Astrocyte of the hippocampus (primary cell): ENCODE measurements at places on chromosomes 7 and 10.

- DNase-seq, result peak; percentile 53
These were observed 120.2 kb upstream of the STARD3NL start for GRCh38 chr7:38057829-38058228.

DNA sequence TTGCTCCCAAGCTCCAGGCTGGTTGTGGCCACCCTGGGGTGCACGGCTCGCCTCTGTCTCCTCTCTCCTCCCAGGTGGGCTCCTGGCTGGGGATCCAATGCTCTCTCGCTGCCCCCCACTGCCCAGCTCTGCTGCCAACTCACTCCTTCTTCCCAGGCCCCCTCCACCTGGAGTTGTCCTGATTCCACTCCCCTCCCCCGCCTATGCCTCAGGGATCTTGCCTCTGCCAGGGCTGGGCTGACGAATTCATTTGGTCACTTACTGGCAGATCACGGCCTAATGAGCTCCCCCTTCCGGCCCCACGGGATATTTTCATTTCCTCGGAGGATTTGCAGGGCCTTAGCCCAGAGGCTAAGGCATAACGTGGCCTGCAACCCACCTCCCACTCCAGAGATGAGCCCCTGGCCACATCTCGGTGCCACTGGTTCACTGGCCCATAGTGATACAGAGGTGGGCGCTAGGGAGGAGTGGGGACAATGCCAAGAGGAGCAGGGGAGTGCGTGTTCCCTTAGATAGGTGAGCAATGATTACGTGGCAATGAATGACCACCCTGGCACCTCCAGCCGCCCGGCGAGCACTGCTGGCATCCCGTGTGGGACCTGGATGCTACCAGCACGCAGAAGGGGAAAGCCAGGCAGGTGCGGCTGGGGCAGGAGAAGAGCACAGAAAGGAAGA, 344.6 kb upstream of the SHH start:
- DNase-seq, result peak; percentile 82

DNA sequence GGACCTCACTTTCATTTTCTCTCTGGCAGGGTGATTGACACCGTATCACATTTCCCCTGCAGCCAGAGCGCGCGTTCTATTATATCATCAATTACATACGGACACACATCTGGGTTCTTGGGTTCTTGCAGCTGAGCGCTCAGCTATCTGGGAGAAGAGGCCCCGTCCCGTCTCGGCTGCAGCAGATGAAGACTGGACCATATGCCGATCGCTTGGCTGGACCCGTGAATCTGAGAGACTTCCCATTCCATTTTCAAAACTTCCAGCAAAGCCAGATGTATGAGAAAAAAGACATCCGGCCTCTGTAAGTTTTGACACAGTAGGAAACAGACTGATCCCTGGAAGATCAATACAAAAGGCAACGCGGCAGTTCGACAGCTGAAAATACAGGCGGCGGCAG, 99.8 kb downstream of the JCAD start:
- DNase-seq, result no peak

DNA sequence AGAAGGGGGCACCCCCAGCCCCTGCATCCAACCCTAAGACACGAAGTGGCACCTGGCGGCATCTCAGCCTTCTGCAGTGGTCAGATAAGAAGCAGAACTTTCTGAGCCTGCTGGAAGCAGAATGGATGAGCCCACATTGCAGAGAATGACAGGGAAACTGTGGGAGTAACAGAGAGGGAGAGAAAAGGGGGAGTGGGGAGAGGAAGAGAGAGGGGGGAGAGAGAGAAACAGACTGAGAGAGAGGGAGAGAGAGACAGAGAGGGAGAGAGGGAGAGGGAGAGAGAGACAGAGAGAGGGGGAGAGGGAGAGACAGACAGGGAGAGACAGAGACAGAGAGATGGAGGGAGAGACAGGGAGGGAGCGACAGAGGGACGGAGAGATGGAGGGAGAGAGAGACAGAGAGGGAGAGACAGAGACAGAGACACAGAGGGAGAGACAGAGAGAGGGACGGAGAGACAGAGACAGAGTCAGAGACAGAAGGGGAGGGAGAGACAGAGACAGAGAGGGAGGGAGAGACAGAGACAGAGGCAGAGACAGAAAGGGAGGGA, 35.9 kb downstream of the MICALL2 start:
- DNase-seq, result no peak

DNA sequence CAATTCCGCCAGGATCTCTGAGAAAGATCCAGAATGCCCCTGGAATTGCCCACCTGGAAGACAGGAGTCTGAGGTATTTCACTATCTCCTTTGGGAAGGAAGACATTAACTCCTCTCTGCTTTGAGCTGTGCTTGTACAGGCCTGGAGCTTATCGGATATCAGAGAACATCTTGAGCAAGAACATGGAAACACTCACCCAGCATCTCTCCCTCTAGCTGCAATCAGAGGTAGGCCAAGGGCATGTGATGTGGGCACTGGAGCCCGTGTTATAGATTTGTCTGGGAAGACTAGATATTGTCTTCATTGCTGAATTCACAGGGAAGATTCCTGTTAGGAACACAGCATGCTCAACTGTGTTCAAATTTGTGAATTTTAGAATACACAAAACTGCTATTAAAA, 233.9 kb downstream of the PHF14 start:
- DNase-seq, result no peak

DNA sequence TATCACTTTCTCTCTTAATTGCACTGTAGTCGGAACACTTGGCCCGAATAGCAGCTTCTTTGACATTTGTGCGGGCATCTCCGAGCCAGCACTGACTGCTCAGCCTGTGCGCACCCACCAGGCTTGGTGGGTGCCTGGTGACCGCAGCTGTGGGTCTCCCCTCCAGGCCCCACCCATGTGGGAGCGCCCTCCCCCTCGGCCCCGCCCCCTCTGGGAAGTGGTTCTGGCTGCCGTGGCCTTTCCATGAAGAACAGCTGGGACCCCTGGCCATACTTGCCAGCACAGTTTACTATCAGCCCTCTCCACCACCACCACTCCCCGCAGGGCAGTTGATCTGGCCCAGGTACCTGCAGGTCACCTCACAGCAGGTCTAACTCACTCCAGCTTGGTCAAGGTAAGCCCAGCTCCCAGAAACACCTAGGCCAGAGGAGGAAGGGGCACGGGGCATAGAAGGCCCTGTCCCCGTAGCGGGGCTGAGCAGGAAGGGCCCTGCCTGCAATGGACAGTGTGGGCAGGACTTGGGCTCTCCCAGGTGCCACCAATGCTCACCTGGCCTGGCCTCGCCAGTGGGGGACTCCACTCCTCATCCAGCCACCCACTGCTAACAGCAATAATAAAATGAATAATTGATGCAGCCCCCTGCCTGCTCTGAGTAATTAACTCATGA, 5.8 kb downstream of the RASGEF1A start:
- no peak for DNase-seq

GRCh38 chr7:158371856-158372255, 215.8 kb downstream of the PTPRN2 start:
- no peak for DNase-seq

DNA sequence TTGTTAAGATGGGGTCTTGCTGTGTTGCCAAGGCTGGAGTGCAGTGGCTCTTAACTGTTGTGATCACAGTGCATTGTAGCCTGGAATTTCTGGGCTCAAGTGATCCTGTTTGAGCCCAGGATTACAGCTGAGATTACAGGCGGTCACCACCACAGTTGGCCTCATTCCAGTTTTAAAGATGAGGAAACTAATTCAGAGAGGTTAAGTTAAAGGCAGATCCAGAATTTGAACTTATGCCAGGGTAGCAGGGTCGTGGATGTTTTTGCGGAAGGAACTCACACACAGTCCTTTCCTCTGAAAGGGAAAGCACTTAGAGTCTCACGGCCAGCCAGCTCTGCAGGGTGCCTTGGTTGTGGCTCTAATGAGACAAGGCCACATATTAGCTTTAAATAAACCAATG, 84.7 kb downstream of the MMRN2 start:
- DNase-seq, result peak; percentile 49

GRCh38 chr7:129144834-129145668, 544 bp downstream of the TSPAN33 start:
- no peak for DNase-seq

DNA sequence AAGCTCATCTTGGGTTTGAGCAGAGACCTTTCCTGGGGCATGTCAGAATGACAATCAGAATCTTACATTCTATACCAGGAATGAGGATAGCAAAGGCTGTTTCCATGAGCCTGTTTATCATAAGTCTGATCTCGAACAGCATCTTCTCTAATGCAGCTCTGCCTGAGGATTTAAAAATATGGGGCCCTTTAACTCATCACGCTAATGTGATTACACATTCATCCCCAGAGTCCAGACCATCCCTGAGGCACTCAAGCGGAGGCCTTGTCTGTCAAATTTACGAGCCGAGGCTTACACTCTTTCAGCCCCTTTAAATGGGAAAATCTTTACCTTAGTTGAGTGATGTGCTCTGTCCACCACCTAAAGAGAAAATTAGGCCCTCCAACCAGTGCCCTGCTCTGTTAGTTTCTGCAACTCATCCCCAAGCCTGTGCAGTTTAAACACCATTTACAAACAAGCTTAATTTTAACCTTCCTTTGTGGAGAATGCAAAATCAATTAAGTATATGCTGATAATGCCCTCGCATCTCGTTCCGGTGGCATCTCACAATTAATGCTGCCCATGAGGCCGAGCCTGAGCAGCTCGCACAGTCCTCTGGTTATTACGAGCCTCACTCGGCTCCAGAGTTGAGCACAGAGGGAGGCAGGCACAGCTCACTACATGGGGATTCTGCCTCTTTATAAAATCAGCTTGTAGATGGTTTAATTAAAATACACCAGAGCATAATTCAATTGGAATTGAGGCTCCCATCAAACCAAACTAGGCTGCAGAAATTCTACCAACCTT, 16.0 kb downstream of the CHST15 start:
- DNase-seq, result no peak

- no peak for DNase-seq
These were observed 65.7 kb downstream of the TLL2 start for GRCh38 chr10:96448021-96448457.

- peak; percentile 66 for DNase-seq
These were observed 151.4 kb downstream of the CDH23 start for GRCh38 chr10:71547876-71548846.

GRCh38 chr10:4344492-4344994, 481.5 kb upstream of the AKR1E2 start:
- DNase-seq, result peak; percentile 94

- DNase-seq, result no peak
These were observed 47.3 kb downstream of the ARHGAP22 start for GRCh38 chr10:48557511-48558123.

- DNase-seq, result peak; percentile 24
These were observed 1.8 kb downstream of the CALU start for GRCh38 chr7:128740996-128741395.

- DNase-seq, result no peak
These were observed 15.1 kb downstream of the FBXL13 start for GRCh38 chr7:103059471-103059870.

GRCh38 chr7:87767827-87768226, 108.3 kb downstream of the SLC25A40 start:
- no peak for DNase-seq

- no peak for DNase-seq
These were observed 311.7 kb downstream of the DOCK4 start for GRCh38 chr7:111894518-111894917.

DNA sequence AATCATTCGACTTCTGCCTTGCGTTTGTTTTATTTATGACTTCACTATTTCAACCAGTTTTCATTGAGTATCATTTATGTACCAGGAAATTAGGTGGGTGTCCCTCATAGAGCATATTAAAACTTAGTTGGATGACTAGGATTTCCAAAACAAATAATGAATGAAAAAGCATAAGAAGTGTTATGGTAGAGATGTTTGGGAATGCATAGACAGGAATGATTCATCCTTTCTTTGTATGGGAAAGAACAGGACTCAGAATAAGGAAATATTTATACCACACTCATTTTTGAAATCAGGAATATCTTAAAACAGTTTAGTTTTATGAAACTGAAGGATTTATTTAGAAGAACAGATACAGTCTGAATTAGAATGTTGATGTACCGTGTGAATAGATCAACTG, 315.7 kb downstream of the EXOC4 start:
- DNase-seq, result no peak
